Renal pelvis (tissue), 12 donors: ENCODE measurements at places on chromosomes 3 and 15.

DNA sequence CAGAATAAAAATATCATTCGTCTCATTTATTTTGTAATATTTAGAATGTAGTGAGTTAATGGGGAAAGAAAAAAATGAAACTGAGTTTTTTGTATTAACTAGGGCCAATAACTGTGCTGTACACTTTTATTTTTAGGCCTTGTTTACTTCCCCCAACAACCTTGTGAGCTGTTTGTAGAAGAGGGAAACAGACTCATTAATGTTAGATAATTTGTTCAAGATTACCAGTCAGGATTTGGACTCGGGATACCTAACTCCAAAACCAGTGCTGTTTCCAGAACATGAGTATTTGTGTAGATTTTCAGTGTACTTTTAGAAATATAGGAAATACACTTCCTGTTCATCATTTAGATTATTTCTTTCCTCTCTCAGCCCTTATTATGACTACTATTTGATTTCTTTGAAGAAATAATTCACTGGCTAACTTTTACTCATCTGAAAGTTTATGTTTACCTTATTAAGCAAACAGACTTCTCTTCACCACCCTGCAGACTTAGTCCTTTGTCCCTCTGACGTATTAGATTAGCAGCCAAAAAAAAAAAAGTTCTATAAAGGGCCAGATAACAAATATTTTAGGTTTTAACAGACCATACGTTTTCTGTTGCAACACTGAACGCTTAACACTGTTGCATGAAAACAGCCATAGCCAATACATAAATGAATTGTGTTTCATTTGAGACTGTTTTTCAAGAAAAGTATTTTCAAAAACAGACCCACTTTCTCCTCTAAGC is 192.5 kb upstream of the CGNL1 start:
- no peak for DNase-seq

GRCh38 chr3:26260139-26260538 is 362.4 kb upstream of the LRRC3B start:
- no peak for DNase-seq

DNA sequence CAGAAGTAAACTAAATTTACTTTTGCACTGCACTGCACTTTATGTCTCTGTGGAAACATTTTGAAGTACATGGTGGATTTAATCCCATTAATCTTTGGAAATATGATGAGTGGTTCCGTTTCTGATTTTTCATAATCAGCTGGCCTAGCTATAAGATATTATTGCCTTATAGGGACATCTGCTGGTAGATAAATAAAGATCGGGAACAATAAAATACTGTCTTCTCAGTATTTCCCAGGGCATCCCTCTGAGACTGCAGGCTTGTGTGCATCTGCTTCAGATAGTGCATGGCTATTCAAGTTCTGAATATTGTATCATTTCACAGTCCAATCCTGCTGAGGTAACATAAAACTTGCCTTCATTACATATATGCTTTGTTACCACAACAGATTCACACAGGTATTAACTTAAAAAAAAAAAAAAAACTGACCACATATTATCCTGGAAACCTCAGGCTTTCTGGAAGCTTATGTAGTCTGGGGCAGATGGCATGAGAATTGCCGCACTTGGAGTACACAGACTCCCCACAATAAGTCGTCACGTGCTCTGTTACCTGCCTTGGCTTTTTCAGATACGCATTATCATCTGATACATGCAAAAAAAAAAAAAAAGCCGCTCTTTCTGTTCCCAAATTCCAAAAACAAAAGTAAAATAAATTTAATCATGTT is 330.8 kb upstream of the AGTR1 start:
- no peak for DNase-seq

DNA sequence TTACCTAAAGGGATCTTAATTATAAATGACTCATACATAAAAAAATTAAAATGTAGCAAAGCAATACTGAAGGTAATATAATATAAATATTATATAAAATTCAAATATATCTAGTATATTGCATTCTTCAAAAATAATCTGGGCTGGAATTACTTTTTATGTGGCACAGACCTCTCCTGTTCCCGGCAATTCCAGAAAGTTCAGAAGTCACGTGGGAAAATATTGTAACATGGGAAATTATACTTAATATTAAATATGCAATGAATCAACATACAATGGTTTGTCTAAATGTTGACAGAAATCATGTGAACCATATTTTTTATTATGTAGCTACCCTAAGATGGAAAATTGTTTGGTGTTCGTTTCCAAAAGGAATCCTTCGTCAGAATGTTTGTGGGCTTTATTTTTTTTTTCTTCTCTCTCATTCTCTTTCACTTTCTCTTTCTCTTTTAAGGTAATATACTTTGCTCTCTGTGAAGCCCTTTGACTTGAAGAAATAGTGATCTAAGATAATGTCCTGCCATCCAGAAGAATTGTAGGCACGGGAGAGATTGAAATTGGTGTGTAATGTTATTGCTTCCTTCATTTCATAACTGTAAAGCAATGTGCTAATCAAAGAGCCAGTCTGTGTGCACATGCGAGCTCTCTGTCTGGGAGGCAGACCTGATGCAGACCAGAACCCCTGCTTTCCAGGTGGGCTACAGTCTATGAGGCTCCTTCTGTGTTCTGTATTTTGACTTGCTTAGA is 559.4 kb downstream of the NR2F2 start:
- DNase-seq: no peak
